ENCODE measurements at places on chromosomes 2 and 18. TPM values are rescaled to one million over a fixed set of nuclear protein-coding genes. Genes with fewer than 3 reads are reported as not detected.

DNA sequence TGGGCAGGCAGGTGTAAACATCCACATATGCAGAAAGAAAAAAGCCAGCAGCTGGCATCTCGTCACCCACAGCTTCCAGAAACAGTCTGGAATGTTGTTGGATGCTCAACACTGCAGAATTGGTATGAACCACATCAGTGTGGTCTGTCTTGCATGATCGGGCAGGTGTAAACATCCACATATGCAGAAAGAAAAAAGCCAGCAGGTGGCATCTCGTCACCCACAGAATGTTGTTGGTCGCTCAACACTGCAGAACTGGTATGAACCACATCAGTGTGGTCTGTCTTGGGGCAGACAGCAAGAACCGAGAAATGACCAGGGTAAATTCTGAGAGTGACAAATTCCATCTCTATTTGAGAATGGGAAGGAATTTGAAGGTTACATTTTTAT, 39.6 kb downstream of the DOCK10 start:
- no peak for DNase-seq
- no peak overlapping the region for H3K27ac ChIP-seq
- H3K27me3 ChIP-seq: peaks cover 4% of the 10 kb centered on the region
- H3K4me1 ChIP-seq: peaks cover 13% of the 10 kb centered on the region
- no peak overlapping the region for H3K4me3 ChIP-seq
- no peaks in the 10 kb centered on the region for H3K36me3 ChIP-seq

DNA sequence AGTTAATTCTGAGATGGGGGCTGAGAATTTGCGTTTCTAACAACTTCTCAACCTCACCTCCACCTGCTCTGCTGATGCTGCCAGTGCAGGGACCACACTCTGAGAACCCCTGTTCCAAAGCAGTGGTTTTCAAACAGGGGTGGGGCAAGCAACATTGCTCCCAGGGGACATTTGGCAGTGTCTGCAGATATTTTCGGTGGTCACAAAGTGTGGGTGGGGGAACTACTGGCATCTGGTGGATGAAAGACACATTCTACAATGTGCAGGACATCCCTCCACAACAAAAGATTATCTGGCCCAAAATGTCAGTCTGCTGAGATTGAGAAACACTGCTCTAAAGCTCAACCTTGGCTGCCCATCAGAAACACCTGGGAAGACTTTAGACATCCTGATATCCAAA, 188.7 kb upstream of the SATB2 start:
- no peaks in the 10 kb centered on the region for H3K36me3 ChIP-seq
- H3K27ac ChIP-seq: no peak overlapping the region
- H3K4me1 ChIP-seq: no peaks in the 10 kb centered on the region
- H3K27me3 ChIP-seq: peaks cover 3% of the 10 kb centered on the region

DNA sequence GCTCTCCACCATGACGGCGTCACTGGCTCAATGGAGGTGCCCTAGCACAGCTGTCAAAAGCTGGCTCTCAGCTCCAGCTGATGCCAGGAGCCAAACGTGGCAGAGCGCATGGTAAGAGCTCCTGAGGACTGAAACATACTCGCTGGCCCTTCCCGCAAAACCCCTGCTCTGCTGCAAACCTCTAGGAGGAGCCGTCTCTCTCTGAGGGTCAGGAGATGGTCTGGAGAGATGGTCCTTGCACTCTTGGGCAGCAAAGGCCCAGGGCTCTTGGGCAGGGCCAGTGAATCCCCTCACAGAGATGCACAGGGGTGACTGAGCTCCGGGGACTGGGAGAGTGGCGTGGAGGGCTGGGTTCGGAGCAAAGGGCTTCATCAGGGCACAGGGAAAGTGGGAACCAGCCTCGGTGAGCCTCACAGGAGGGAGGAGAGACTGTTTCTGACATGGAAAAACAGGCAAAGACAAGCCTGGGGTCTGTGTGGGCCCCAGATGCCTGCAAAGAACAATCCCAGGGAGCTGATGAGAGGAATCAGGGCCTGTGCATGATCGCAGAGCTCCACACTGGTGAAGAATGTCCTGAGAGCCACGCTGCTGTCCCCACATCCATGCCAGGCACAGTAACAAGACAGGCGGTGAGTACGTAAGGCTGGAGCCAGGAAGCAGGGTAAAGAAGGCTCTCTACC, 17.2 kb downstream of the SNORC start:
- peaks cover 3% of the 10 kb centered on the region for H3K36me3 ChIP-seq
- no peak overlapping the region for H3K4me3 ChIP-seq
- peaks cover 12% of the 10 kb centered on the region for H3K4me1 ChIP-seq
- no peak for DNase-seq
- H3K27me3 ChIP-seq: peaks cover 10% of the 10 kb centered on the region

ITGB6 gene
- total RNA-seq: not detected

BUB1 gene
- 12.5 TPM for total RNA-seq

ZBTB7C gene
- 0.67 TPM for total RNA-seq

GLB1L gene
- 7.3 TPM for total RNA-seq
